ENCODE measurements at places on chromosomes 4 and X. TPM values are rescaled to one million over a fixed set of nuclear protein-coding genes. Genes with fewer than 3 reads are reported as not detected.

The MSANTD1 gene
- 0.24 TPM for polyA plus RNA-seq

The LEF1 gene
- 5.0 TPM for polyA plus RNA-seq

The STARD8 gene
- polyA plus RNA-seq: 4.6 TPM

The ATP8A1 gene
- 10.0 TPM for polyA plus RNA-seq

The LGI2 gene
- polyA plus RNA-seq: 1.0 TPM

The ZAR1 gene
- polyA plus RNA-seq: not detected

The MCF2 gene
- polyA plus RNA-seq: 2.3 TPM

The CFI gene
- polyA plus RNA-seq: 112 TPM

The GPR34 gene
- polyA plus RNA-seq: 13.8 TPM

The PCDH10 gene
- polyA plus RNA-seq: 2.5 TPM

The MRPL1 gene
- polyA plus RNA-seq: 14.5 TPM

The RHOXF2B gene
- polyA plus RNA-seq: 0.17 TPM

The CLDN2 gene
- not detected for polyA plus RNA-seq

The PHEX gene
- 5.9 TPM for polyA plus RNA-seq

The PLAC1 gene
- polyA plus RNA-seq: 0.12 TPM

The TLL1 gene
- polyA plus RNA-seq: 2.4 TPM

The EDA gene
- 8.4 TPM for polyA plus RNA-seq

The TMEM255A gene
- 14.2 TPM for polyA plus RNA-seq

The LRRC66 gene
- polyA plus RNA-seq: 0.24 TPM

The HERC5 gene
- polyA plus RNA-seq: 14.0 TPM

The ADAMTS3 gene
- 2.8 TPM for polyA plus RNA-seq

The MAPK10 gene
- 19.3 TPM for polyA plus RNA-seq

The SYTL4 gene
- 68.0 TPM for polyA plus RNA-seq

The DCK gene
- 9.1 TPM for polyA plus RNA-seq

The INTS6L gene
- polyA plus RNA-seq: 13.5 TPM

The STPG2 gene
- polyA plus RNA-seq: 0.06 TPM

The KLHL34 gene
- not detected for polyA plus RNA-seq

Data from ovary (tissue), 10 donors.